Activated T-cell treated with anti-CD3 and anti-CD28 coated beads for 24 hours (primary cell): ENCODE measurements at places on chromosomes 6 and 20.

GRCh38 chr6:36357872-36358225 lies 21.2 kb upstream of the BNIP5 start:
- no peak for DNase-seq

GRCh38 chr6:143970456-143971218 lies 37.4 kb downstream of the PLAGL1 start:
- no peak for DNase-seq

GRCh38 chr6:112409311-112409710 lies 62.2 kb downstream of the RFPL4B start:
- no peak for DNase-seq

DNA sequence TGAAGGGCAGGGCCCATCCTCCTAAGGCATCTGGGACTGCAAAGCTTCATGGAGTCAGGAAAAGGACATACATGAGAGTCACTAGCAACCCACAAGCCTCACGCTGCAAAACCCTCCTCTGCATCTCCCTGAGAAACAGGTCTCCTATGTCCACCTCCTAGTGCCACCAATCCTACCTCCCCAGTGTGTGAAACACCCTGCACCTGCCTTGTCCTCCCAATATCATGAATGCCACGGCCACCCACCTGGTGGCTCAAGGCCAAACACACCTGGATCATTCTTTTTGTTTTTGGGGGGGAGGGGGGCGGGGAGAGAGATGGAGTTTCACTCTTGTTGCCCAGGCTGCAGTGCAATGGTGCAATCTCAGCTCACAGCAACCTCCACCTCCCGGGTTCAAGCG lies 90.5 kb downstream of the ZMYND8 start:
- no peak for DNase-seq

- no peak for DNase-seq
These were observed 16.6 kb downstream of the HRH3 start for GRCh38 chr20:62203378-62204030.

GRCh38 chr6:137162692-137163306 lies 10.6 kb downstream of the IL22RA2 start:
- DNase-seq: no peak

DNA sequence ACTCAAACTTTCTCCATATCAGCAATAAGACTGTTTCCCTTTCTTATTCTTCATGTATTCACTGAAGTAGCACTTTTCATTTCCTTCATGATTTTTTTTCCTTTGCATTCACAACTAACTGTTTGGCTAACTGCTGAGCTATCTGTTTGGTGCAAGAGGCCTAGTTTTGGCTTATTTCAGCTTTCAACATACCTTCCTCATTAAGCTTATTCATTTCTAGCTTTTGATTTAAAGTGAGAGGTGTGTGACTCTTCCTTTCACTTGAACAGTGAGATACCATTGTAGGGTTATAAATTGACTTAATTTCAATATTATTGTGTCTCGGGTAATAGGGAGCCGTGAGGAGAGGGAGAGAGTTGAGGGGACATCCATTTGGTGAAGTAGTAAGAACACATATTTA lies 262.0 kb upstream of the PREP start:
- DNase-seq: no peak

GRCh38 chr6:5366941-5367340 lies 105.6 kb downstream of the FARS2 start:
- no peak for DNase-seq

GRCh38 chr6:103570431-103570830 lies 1289.3 kb downstream of the HACE1 start:
- no peak for DNase-seq

DNA sequence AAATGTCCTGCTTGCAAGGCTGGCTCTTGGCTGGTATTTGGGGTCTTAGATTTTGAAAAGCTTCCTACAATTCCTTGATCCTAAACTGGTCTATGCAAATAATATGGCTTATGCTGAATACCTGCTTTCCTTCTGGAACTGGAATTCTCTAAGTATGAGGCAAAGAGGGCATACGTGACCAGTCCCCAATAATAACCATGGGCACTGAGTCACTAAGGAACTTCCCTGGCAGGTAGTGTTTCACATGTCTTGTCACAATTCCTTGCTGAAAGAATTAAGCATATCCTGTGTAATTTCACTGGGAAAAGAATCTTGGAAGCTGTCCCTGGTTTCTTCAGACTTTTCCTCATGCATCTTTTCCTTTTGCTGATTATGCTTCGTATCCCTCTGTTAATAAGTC lies 106.5 kb downstream of the MMS22L start:
- no peak for DNase-seq

- DNase-seq: no peak
These were observed 428 bp downstream of the CCM2L start for GRCh38 chr20:32010666-32011065.

DNA sequence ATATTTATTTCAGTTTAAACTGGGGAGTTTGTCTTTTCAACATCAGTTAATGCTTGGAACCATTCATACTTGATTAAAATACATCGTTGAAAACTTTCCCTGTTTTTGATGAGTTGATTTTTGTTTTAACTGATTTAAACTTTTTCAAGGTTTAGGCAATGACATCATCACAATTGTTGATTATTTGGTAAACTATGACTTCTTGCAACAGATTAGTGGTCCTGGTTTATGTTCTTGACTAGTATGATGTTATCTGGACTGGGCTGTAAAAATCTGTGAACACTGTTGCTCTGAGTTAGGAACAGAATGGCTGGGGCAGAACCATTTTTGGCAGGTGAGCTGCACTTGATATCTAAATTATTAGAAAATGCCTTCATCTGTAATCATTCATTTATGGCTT lies at the start of gene ZC2HC1B:
Gene ZC2HC1B (plus strand): TSS at position 241 of the 400 bp plus-strand sequence. CDS start 66 bp downstream, at position 307.
- no peak for DNase-seq

DNA sequence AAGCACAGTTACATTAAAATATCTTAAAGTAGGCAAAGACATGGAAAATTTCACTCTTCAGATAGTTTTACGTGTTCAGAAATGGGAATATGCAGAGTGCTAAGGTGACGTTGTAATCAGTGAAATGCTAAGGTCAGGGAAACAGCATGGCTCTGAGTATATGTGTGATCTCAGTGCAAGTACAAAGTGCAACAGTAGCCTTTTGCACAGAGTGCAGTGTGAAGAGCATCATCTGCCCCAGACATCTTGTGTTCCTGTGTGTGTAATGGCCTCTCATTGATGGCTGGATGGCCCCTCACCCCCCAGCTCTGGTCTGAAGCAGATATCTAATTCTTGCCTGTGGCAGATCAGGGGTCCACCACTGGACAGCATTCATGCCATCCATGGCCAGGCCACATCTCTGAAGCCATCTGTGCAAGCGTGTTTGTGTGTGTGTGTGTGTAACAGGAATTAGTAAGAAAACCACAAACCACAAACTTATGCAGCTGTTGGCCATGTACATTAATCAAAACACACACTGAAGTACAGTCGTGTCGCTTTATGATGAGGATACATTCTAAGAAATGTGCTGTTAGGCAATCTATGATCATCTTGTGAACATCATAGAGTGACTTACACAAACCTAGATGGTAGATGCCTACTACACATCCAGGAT lies 165.1 kb downstream of the RALGAPA2 start:
- DNase-seq: no peak

DNA sequence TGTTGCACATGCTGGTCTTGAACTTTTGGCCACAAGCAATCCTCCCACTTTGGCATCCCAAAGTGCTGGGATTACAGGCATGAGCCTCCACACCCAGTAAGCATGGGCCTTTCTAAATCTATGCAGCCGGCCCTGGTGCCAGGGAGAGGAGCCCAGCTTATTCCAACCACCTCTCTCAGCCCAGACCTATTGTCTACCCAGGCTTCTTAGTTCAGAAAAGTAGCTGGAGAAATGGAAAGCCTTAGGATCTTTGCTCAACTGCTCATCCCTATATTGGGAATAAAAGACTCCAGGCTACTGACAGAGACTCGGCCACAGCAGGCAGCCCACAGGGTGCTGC lies 7.8 kb upstream of the PCIF1 start:
- no peak for DNase-seq

DNA sequence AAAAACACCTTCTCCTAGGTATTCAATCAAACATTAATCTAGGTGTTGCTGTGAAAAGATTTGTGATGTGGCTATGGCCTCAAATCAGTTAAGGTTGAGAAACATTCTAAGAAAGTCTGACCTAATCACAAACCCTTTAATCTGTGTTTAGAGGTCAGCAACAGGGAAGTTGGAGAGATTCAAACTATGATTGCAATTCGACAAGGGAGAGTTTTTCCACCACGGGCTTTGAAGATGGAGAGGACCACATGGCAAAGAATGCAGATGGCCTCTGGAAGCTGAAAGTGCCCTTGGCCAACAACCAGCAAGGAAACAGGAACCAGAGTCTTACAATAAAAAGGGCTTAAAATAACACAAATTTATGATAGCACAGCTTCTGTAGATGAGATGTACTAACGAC lies 29.6 kb upstream of the LGSN start:
- DNase-seq: no peak

DNA sequence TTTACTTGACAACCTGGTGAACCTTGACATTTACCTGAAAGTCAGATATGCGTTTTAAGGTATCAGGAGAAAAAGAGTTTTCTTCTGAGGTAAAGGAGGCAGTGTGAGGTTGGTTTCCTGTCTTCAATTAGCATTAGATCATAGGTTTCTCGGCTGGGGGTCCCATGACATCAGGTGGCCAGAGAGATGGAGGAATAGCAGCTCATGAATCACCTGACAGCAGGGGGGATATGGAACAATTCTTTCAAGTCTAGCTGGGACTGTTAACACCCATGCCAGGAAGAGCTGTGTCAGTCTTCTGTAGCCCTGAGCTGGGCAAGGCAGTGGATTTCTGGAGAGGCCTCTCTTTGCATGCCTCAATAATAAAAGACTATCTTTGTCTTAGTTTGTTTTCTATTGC lies 108.0 kb upstream of the TMEM170B start:
- no peak for DNase-seq

GRCh38 chr6:91485047-91485446 lies 898.2 kb upstream of the MAP3K7 start:
- no peak for DNase-seq

- no peak for DNase-seq
These were observed 24.0 kb upstream of the GTSF1L start for GRCh38 chr20:43750774-43751166.

GRCh38 chr6:7176208-7176607 lies 68.4 kb downstream of the RREB1 start:
- DNase-seq: no peak

- no peak for DNase-seq
These were observed 63.2 kb upstream of the TMEM181 start for GRCh38 chr6:158496700-158497099.

GRCh38 chr20:779771-780170 lies 11.5 kb upstream of the SLC52A3 start:
- no peak for DNase-seq

GRCh38 chr20:2149507-2149906 lies 47.9 kb downstream of the STK35 start:
- DNase-seq: no peak

DNA sequence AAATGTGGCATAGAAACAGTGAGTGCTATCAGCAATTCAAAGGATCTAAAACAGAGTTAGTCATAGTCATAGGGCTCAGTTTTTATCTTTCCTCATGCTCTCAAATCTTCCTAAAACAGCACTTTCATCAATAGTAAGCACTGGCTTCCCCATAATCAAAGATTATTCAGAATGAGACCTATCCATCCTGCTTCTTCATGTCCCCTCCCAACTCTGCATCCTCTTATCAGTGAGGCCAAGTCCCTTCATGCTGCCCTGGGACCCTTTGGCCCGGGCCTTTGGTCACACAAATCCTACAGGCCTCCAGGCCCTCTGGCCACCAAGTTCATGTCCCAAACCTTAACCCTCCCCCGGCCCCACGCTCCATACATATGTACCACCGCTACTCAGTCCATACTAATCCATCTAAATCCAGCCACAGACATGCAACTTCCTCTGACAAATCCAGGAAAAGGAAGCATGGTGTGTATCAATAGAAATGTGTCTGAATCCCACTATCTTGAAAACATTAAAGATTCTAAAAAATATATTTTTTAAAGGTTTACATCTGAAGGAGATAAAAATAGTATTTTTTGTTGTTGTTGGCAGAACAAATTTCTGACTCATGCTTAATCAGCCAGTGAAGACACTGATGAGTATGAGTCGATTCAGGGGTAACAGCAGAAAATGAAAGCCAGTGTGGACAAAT lies 143.5 kb downstream of the PDE7B start:
- DNase-seq: no peak

DNA sequence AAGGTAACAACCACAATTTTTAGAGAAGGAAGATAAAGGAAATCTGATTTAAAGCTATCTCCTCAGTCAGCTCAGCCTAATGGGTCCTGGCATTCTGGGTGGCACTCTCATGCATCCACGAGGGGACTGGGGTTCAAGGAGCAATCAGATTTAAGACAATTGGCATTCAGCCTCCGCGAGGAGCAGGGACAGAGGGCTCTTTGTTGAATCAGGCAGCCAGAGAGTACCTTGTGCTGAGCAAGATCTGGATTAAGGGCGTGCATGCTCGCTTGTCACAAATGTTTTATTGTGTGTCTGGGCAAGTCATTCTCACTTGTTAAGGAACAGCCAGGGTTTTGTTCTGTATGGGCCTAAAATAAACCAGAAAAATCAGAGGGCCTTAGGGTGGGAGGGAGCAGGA lies 475.3 kb upstream of the NRSN1 start:
- DNase-seq: no peak

GRCh38 chr6:151948002-151948743 lies 140.7 kb downstream of the ESR1 start:
- DNase-seq: no peak

GRCh38 chr6:131390322-131390721 lies 182.7 kb upstream of the ARG1 start:
- DNase-seq: no peak

- DNase-seq: no peak
These were observed 66.4 kb upstream of the SMIM28 start for GRCh38 chr6:138311268-138311667.

GRCh38 chr6:10520468-10520867 lies 683 bp upstream of the GCNT2 start:
- DNase-seq: no peak

- no peak for DNase-seq
These were observed 13.4 kb downstream of the PTK7 start for GRCh38 chr6:43089467-43089866.

DNA sequence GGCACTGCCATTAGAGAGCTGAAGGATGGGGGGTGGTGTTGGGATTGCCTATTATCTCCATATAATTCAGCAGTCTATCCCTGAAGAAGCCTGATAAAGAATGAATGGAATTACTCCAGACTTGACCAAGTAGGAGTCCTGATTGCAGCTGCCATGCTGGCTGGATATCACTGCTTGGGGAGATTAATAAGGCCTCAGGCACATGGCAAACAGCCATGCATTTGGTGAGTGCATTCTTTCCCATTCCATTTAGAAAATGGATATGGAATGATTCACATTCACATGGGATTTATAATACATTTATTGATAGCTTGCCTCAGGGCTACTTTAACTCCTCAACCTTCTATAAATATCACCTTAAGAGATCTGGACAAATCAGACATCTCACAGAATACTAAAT lies 49.6 kb upstream of the HLA-A start:
- DNase-seq: no peak

- no peak for DNase-seq
These were observed 196.9 kb downstream of the DST start for GRCh38 chr6:56445818-56446217.

DNA sequence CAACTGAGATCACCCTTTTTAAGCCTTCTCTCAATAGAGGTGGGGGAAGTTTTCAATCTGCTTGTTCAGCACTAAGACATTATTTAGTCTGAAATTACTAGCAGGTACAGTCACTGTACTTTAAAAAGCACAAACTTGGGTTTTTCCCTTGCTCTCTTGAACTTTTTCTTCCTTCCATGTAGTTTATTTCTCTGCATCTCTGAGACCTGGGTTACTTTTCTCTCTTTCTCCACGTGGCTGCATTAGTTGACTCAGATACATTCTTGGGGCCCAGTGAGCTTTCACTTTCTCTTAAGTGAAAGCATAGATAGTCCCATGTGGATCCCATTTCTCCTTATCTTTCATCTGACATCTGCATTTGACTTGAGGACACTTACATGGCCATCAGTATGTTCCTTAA lies 433.9 kb upstream of the MAP3K7 start:
- DNase-seq: no peak
